Activated CD8-positive, alpha-beta T cell treated with anti-CD3 and anti-CD28 coated beads for 36 hours (primary cell): ENCODE measurements at places on chromosomes 11 and 22. TPM values are rescaled to one million over a fixed set of nuclear protein-coding genes. Genes with fewer than 3 reads are reported as not detected.

Gene OR51B2
- total RNA-seq: not detected

- no peak for DNase-seq
These were observed 35.3 kb downstream of the ZNRF3 start for GRCh38 chr22:28918550-28919271.

DNA sequence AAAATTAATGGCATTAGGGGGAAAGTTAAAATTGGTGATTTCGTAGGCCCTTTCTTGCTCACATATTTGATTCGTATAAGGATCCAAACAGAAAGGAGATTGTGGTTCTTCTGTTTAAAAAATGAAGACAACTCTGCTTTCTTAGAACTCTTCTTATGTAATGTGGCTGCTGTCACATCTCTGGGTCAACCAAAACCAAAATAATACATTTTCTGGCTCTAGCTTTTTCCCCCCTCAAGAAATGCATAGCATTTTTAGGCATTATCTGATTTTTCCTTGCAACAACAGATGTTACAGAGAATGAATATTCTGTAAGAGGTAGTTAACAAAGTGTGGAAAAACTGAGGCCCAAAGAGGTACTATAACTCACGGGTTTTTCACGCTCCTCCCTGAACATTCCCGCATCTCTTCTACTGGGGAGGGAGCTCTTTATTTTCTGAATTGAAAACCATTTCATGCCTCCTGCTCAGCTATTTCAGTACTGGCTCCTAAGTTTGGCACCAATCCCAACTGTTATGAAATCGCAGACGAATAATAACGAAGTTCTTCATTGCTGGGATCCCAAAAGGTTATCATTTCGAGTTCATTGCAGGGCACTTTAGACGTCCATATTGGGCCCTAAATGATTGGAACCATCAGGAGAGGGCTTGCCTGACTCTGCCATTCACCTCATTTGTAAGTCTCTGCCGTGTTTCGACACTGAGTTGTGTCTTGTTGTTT is 17.1 kb downstream of the GRAP2 start:
- no peak for DNase-seq

Gene OLFML1
- not detected for total RNA-seq

Gene CD3G
- total RNA-seq: 116 TPM

DNA sequence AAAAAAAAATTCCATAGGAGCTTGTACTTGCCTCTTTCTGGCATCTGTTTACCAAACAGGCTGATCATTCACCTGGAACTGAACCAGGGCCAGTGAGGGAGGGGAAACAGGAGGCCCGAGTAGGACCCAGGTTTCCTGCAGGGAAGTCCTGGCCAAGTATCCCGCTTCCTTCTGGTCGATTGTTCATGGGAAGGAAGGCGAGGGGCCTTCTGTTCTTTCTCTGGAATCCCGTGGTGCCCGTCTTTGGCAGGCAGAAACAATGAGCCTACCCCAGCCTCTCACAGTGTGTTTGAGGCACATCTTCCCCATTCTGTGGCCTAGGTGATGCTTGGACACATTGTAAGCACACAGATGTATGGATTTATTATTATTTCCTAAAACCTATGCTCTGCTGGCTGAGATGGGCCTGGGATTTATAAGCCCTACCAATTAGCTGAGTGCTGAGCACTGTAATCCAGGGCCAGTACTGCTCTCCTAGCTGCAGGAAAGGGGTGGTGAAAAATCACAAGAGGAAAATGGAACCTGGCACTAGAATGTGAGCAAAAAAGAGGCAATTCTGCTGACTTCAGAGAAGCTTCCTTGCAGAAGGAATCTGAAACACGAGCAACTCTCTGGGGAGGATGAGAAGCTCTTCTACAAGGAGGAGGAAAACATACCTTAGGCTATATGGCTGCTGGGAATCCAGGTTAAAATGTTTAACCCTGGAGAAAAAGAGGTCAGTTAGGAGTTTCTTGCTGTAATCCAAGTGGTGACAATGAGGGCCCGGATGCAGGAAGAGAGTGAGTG is 53.5 kb downstream of the PRR5L start:
- DNase-seq: no peak

Gene CLMP
- not detected for total RNA-seq

DNA sequence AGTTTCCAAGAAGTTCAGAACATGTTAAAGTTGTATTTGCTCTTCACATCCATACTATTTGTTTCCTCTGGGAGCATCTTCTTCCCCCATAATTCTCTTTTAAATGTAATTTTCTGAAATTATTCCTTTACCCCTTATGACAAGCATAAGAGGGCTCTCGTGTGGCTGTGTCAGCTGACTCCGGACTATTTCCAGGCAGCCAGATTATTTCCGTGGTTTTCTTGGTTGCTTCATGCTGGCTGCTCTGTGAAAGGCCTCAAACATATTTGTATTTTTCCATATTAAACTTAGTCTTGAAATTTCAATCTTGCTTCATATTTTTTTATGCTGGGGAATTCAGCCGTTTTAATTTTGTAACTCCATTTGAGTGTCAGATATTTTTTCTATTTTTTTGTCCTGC is 2.8 kb upstream of the MMP1 start:
- no peak for DNase-seq

- no peak for DNase-seq
These were observed 830 bp upstream of the SPDYC start for GRCh38 chr11:65169164-65169641.

- no peak for DNase-seq
These were observed 146.2 kb downstream of the RBFOX2 start for GRCh38 chr22:35882211-35883030.

Gene OR5AS1
- total RNA-seq: not detected
